ENCODE measurements at places on chromosomes 12 and 14. TPM values are rescaled to one million over a fixed set of nuclear protein-coding genes. Genes with fewer than 3 reads are reported as not detected.

Gene INSM2
- polyA plus RNA-seq, result not detected

DNA sequence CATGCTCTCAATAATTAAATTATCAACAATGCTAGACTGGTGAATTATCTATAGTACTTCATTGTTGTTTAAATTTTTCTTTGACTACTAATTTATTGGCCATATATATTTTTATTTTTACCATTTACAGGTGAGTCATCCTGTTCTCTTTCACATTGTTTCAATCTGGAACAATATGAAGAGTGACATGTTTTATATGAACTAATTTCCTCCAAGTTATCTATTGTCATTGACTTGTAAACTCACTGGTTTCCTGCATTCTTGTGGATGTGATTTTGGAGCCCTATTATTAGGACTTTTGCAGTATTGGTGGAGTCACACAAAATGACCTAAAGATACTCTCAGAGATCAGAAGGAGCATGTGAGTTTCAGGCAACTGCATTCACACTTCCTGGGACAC is 297.7 kb downstream of the AEBP2 start:
- no peak for DNase-seq

DNA sequence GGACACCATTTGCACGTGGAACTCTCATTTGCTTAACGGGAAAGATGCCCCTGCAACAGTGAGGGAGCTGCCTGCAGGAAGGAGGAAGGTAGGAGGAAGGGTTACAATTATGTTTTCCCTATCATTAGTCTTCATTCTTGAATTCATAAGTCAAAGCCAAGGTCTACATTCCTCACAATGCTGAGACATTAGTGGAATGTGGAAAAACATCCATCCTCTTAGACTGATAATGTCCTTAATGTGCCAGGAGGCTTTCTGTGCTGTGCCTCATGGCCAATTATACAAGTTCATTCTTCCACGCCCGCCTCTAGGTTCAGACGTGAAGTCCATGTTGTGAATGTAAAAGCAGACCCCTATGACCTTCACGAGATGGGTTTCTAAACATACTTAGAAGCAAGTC is 1212.4 kb upstream of the TMEM132C start:
- no peak for DNase-seq

DNA sequence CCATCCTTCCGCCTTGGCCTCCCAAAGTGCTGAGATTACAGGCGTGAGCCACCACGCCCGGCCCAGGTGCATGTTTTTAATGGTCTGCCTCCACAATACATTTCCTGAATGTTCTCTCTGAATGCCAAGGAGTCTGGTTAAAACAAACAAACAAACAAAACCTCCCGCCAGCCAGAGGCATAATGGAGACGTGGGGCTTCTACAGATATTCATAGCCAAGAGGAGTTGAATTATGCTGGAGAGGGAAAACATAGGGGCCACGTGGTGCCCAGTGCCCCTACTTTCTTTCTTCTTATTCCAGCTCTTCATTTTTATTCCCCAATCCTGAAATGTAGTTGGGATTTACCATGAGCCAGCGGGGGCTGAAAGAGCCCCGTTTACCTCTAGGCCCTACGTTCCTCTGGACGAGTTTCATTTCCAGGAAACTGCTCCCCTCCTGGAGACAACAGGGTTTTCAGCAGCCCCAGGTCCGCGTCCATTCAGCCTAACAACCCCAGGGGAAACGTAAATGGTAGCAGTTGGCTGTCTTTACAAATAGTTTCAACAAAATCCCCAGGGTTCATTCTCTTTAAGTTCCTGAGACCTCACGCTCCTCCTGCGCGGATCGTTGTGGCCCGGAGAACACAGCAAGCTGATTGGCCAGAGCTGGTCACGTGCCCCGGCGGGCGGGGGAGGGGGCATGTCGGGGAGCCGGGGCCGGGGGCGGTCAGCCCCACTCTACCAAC is 108.5 kb upstream of the ESRRB start:
- DNase-seq, result no peak

DNA sequence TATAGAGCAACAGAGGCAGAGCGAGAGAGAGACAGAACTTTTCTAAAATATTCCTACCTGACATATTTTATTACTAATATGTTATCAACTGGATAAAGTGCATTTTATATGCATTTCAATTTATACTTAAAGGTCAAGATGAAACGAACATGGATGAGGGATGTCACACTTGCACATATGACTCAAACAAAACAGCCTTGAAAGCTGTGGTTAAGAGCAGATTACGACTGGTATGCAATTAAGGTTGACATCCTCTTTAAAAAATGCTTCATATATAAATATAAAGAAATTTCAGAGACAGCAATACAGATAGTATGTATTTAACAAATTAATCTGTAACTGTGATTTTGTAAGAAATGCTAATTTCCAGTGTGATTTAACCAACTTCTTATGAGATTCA is 52.5 kb downstream of the LMO3 start:
- DNase-seq, result no peak

- no peak for DNase-seq
Observed at GRCh38 chr12:5390174-5390799, 41.6 kb upstream of the NTF3 start.

GRCh38 chr12:65364046-65364445 is 85.6 kb downstream of the MSRB3 start:
- DNase-seq, result no peak

Gene RGS6
- not detected for polyA plus RNA-seq

Gene EML5
- polyA plus RNA-seq, result 0.86 TPM

GRCh38 chr14:88961214-88961613 is 136.8 kb downstream of the TTC8 start:
- DNase-seq, result no peak

Gene NPFF
- polyA plus RNA-seq, result not detected

DNA sequence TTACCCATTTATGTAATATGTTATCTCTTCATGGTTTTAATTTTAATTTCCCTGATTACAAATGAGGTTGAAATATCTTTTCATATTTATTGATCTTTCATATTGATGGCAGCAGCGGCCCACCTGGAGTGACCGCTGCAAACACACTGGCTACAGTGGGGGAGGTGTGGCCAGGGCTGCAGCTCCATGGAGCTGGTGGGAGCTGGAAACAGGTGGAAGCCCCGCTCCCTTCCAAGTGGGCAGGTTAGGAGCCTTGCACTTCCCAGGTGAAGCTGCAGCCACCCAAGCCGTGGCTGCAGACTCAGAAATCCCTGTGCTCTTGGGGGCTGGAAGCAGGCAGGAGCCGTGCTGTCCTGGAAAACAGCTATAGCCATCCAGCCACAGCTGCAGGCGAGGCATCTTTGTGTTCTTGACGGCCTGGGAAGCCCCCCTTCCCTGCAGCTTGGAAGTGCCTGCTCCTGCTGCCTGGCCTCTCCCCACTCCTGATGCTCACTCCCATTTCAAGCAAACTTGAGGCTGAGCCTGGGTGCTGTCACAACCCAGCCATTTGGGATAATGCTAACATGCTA is 201.1 kb downstream of the TMEM117 start:
- no peak for DNase-seq

DNA sequence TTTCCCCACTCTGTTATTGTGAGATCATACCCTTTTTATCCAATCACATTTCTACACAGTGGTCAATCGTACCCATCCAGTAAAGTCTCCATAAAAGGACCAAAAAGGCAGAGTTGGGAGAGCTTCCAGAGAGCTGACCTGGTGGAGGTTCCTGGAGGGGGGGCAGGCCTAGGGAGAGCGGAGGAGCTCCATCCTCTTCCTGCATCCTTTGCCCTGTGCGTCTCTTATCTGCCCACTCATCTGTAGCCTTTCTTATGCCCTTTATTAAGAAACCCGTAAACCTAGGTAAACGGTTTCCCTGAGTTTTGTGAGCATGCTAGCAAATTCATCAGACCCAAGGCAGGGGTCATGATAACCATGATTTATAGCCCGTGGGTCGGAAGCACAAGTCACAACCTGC is 26.2 kb downstream of the EVL start:
- no peak for DNase-seq

- DNase-seq, result no peak
Observed at GRCh38 chr12:2027351-2027750, 23.1 kb upstream of the DCP1B start.

DNA sequence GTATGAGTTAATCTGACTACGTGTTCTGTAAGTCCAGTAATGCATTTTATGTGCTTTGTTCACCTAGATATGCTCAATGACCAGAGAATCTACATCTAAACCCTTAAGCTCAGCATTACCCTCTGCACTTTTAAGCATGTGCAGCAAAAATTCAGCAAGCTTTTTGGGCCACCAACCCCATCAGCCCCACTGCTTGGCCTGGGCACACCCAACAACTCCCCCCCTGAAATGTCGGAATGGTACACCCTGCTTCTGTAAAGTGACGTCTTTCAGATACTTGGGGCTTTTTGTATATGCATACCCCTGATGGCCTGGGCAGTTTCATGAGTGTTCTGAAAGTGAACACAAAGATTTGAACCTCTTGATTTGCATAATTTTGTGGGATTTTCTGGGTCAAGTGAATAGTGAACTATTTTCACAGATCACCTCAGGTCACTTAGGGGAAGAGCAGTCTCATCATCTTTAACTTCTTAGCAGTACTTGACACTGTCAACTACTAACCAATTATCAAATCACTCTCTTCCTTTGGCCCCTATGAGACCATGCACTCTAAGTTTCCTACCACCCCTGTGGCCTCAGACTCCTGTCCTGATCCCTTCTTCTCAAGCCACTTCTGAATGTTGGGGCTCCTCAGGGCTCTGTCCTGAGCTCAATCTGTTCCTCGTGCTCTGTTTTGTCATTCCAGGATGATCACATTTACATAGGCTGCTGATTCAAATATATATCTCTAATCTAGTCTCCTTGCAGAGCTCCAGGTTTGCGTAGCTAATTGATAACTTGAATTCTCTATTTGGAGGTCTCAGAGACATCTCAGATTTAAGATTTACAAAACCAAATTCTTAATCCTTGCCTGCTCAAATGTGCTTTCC is 36.3 kb upstream of the PPM1A start:
- DNase-seq, result no peak

DNA sequence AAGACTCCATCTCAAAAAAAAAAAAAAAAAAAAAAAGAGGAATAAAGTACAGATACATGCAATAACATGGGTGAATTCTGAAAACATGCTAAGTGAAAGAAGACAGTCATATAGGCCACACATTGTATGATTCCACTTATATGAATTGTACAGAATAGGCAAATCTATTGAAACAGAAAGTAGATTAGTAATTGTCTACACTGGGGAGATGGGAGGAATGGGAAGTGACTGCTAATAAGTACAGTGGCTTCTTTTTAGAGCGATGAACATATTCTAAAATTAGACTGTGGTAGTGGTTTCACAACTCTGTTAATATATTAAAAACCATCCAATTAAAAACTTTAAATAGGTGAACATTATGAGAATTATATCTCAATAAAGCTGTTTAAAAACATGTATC is 74.4 kb downstream of the ANKS1B start:
- no peak for DNase-seq

DNA sequence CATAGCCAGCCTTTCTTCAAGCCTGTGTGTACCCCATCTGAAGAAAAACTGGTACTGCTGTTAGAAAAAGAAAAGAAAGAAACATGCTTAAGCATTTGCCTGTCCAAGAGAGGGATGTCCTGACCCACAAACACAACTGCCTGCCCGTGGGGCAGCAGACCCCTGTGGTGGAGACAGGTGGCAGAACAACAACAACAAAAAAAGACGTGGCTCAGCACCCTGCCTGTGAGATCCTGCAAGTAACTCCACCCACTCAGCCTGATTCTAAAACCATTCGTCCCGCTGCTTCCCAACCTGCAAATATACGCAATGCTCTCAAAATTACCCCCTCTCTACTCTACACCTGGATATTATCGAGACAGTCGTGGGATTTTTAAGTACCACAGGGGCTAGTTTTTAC is 64.9 kb upstream of the ZDHHC17 start:
- no peak for DNase-seq

DNA sequence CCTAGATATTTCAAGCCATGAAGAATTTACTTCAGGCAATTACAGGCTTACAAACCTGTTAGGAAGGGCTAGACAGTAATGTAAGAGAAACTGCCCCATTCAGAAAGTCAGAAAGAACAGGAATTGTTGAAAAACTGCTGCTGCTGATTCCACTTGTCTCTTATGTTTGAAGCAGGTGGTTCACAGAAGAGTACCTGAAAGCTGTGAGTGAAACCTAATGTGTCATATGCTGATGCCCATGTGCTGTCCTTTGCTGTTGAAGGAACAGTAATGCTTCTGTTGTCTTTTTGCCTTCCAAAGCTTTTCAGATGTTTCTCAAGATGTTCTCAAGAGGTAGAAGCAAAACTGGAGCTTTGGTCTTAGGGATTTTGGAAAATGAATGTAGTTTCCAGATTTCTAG is 39.0 kb downstream of the MNAT1 start:
- no peak for DNase-seq

- DNase-seq, result no peak
Observed at GRCh38 chr12:132229193-132229760, 85.0 kb downstream of the NOC4L start.

DNA sequence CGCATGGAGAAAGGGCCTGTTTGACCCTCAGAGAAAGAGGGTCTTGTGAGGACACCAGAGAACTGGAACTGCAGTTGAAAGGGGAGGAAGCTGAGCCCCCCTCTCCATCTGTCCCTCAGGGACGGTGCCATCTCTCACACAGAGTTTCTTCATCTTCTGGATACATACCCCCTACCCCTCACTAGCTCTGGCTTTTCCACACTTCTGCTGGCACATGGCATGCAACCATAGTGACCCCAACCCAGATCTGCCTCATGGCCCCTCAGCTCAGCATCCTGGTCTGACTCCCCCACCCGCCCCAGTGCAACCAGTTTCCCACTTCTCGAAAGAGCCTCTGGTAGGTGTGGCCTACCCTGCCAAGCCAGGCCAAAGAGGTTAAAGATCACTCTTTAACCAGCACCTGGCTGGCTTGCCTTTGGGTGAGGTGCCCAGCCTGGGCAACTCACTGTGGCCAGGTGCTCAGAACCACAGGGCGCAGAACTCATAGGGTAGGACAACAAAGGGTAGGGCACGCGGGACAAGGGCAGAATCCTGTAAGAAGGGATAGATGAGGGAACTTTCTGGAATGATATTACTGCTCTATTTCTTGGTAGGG is 25.8 kb downstream of the GALNT16 start:
- DNase-seq, result no peak

DNA sequence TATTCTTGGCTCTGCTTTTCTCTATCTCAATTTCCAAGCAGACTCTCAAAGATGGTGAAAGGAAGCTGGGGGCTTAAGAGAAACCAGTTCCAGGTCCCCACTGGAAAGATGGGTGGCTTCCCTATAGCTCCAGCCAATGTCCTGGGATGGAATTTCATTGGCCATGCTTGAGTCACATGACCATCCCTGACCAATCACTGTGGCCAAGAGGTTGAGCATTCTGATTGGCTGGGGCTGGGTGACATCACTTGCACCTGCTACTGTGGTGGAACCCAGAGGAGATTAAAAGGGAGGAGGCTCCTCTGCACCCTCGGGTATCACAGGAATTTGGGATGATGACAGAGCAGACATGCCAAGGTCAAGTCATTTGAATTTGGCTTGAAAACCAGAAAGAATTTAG is 436.5 kb downstream of the TMEM132D start:
- no peak for DNase-seq

GRCh38 chr14:87170179-87170578 is 822.8 kb downstream of the GALC start:
- DNase-seq, result no peak

DNA sequence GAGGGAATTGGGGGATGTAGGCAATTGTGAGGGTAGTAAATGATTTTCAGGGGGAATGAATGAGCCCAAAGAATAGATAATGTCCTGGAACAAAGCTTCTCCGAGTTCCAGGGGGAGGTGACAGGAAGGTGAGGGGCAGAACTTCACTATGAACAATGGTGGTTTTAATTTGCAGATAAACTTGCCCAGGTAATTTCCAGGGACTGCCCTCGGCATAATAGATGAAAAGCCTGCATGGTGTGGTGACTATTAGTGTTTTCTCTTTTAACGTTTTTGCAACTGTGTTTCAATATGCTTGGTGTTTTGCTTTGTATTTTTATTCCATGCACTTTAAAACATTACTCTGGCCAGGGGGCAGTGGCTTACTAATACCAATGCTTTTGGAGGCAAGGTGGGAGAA is 325.2 kb upstream of the RGS6 start:
- DNase-seq, result no peak

Measured in A549 (cell line).